ELF-1 (cell line): ENCODE measurements at places on chromosomes 7 and 10.

- no peak for DNase-seq
Measured at GRCh38 chr7:30831227-30831626, 60.0 kb downstream of the MINDY4 start.

GRCh38 chr10:91680487-91680886, 47.6 kb upstream of the PPP1R3C start:
- no peak for DNase-seq

GRCh38 chr7:125512373-125512772, 582.7 kb upstream of the POT1 start:
- no peak for DNase-seq

DNA sequence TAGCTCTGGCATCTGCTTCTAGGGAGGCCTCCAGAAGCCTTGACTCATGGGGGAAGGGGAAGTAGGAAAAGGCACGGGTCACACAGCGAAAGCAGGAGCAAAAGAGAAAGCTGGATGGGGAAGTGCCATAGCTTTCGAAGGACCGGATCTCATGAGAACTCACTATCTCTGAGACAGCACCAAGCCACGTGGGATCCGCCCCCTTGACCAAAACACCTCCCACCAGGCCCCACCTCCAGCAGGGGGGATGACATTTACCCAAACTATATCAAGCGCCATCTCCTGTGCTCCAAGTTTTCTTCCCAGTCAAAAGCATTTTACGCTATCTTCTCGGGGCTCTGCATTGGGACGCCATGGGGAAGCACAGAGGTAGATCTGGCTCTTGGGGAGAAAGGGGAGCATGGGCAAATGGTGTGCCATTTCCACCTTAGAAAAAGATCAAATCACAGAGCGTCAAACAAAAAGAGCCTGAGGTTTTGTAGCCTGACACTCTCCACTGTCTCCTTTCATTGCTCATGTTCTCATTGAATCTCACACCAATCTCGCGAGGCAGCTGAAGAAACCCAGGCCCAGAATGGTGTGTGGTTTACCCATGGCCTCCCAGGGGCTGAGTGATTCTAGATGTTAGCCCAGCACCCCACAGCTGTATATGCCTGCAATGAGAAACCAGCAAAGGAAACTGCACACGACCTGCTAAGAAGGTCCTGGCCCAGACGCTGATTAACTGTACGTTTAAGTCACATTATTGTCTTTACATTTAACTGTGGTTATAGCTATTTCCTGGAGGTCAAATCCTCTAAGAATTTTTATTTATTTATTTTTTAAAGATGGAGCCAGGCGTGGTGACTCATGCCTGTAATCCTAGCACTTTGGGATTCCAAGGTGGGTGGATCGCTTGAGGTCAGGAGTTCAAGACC, 8.1 kb upstream of the OLAH start:
- DNase-seq, result peak; percentile 81

DNA sequence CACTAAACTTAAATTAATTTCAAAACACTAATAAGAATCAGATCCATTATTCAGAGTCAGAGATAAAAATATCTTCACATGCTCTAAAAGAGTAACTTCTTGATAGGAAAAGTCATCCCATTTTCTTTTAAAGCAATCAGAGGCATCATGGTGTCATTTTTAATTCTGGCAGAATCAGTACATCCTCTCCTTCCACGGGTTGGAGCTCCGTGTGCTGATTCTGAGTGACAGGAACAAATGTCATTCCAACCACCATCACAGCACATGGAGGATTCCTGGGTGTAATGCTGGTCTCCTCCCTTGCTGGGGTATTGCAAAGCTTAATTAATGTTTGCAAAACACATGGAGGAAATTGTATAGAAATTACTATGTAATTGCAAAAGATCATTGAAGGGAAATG, 114.5 kb upstream of the IMMP2L start:
- no peak for DNase-seq

DNA sequence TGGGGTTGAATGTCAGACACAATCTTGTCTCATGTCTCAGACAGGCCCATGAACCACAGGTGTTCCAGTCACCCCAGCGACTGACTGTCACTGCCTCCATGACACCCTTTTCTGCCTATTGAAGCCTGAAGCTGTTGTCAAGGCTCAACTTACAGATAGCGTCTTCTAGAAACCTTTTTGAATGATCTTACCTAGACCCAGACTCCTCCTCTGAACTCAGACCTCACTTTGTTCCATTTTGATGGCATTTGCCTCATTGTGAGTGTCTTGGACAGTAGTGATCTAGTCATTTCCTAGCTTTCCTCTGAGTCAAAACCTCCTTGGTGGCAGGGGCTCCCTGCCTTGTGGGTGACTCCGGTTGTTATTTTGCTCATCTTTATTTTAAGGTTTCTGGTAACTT, 98.3 kb upstream of the AGK start:
- no peak for DNase-seq

DNA sequence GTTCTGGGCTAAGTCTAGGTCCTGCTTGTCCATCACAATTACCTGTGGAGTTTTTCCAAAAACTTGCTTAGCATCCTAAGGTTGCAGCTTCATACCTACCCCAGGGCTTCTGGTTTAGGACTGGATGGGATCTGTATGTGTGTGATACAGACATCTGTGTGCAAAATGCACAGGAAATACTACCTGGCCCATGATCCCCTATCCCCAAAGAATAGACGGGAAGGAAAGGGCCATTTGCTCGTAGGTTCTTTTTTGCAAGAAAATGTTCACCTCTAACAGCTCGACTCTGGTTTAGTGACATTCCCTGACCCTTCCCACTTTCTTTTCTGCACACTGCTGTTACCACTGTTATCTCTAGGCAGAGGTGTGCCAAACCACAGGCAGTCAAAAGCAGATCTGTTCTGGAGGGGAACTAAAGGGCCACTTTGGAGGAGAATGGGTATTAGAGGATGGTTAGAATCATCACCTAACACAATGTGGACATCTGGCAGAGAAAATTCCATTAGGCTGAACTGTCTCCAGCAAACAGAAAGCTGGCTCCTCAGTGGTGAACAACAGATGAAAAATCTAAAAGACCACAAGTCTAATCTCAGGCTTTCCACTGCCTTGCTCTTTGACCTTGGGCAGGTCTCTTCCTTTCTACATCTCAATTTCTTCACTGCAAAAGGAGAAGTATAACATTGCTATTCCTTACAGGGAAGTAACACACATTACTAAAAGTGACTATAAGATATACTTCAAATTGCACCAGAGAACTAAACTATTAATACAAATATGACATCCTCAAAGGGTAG, 107.4 kb downstream of the UBE2H start:
- DNase-seq, result no peak

DNA sequence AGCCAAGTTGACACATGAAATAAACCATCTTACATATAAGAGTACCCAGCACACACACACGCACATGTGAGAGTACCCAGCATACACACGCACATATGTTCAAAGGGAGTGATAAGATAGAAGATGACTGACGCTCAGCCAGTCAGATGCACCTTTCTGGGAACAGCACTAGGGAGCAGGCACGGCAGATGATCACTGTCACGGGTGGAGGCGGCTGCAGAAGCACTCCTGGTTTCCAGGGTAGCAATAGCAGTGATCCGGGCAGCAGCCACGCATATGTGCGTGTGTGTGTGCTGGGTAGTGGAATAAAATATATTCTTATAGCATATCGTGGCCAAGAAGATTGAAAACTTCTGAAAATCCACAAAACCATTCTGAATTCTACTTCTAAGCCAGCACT, 85.8 kb upstream of the NAMPT start:
- no peak for DNase-seq

DNA sequence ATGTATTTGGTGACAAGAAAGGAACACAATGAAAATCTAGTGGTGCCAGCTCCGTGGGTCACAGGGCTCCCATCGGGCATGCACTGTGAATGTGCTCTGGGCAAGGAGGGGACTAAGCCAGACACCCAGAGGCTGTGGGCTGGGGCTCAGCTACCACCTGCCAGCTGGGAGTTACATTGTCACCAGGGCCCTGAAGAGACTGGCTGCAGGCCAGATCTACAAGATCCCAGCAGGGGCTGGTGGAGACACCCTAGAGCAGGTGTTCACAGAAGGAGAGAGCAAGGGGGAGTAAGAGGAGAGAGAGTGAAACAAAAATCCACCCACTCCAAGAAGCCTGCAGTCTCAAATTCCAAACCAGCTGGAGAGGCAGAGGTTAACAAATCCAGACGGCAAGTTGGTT, 116.6 kb upstream of the ADCY1 start:
- no peak for DNase-seq

DNA sequence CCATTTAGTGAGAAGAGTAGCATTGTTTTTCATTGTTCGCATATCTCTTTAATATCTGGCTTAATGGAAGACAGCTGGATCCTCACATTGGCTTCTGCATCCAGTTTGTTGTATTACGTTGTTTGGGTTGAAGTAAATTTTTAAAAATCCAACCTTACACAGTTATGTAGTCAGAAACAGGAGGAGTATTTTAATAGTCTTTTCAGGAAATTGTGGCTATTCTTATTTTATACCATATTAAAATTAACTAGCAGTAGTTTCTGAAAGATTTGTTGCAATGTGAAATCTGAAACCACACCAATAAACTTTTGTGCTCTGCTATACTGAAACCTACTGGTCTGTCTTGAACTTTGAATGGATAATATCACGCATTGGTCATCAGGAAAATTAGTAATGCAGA, 27.9 kb downstream of the MYPN start:
- DNase-seq, result no peak

DNA sequence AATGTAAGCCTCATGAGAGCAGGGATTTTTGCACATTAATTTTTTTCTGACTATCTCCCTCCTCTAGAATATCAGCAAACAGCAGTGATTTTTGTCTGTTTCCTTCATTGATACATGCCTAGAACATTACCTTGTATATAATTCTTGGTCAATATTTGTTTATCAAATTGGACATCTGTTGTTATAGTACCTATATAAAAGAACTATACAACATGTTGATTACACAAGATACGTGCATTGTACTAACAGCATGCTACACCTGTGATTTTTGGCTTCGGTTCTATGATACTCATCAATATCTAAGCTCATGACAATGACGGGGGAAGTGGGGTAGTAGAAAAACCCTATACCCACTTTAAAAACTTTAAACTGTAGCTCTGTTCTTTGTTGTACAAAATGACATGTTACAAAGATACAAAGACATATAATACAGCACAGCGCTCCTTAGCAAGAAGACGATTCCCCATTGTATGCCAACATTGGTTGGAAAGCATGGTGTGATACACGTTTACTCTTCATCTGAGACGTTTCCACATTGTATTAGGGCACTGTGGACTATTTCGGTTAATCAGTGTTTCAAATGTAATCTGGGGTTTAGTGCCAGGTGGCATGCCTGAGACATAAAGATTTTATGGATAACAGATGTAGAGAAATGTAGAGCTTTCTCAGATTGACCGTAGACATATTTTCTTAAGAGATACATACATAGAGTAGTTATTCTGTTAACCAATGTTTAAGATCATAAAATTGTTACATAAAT, 70.5 kb upstream of the FOXP2 start:
- DNase-seq, result no peak

DNA sequence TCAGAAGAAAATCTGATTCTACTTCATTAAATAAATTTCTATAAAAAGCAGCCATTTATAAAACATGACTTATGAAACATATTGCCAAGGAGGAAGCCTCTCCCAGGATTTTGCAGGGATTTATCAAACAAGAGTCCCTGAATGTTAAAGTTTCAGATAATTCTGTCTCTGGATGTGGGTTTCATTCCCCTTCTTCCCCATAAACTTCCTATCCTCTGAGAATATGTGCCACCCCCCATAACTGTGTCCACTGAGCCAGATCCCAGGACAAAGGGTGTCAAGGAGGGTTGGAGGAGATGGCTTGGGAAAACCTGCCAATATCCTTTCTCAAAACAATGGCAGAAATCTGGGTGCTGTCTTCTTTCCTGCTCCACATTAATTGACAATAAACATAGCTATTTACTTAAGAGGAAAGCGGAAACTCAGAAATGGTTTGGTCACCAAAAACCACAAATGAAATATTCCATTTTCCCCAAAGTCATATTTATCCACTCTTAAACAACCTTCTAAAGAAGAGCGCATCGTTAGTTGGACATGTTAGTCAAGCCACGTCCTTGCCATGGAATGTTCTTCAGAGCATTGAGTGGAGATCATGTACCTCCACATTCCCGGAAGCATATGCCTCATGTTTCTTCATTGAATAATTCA, 54.3 kb upstream of the AKR1E2 start:
- no peak for DNase-seq

DNA sequence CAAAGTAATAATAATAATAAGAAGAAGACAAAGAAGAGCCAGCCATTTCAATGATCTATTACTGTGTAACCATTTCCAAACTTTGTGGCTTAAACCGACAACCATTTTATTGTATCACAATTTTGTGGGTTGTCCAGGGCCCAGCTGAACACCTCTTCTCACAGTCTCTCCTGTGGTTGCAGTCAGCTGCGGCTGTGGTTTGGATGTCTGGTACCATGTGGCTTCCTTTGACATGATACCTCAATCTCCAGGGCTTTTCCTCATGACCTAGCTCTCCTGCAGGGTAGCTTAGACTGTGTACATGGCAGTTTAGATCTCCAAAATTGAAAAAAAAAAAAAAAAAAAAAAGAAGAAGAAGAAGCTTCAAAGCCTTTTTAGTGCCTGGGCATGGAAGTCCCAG, 72.6 kb upstream of the NFKB2 start:
- DNase-seq, result no peak

DNA sequence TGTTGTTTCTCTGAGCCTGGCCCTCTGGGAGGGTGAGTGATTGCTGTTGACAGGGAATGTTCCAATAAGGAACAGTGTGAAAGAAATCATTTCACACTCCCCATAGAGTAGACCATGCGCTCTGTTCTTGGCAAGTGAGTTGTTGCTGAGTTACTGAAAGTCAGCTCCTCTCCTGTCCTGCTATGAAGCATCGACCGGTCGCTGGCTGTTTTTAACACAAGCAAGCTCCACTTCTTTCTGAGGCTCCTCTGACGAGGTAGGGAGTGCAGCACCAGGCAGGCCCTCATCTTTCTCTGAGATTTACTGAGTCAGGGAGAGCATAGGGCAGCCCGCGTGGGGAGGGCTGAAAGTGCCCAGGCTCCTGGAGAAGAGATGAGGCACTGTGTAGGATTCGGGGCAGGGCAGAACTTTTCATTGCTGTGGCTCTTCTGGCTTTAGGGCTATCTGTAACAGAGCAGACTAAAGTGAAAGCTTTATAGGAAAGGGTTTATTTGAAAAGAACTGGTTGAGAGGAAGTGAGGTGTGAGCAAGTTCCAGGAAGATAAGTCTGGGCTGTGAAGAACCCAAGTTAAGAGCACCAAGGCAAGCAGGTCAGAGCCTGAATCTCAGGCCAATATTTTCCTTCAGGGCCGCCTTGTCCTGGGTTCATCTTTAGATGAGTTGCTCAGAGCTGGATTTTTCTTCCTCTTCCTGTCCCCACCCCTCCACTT, 332.2 kb downstream of the CCSER2 start:
- DNase-seq, result no peak
